Suppressor macrophage treated with lipopolysaccharide for 1 hour (primary cell): ENCODE measurements at places on chromosomes 5 and 9.

GRCh38 chr5:112923148-112923917 is 1.3 kb upstream of the REEP5 start:
- DNase-seq: peak; percentile 51

- DNase-seq: no peak
Observed at GRCh38 chr9:31623511-31623910, 760.9 kb upstream of the ACO1 start.

- DNase-seq: no peak
Observed at GRCh38 chr5:56803025-56803424, 12.3 kb upstream of the MAP3K1 start.

GRCh38 chr9:121674017-121674416 is 22.6 kb downstream of the DAB2IP start:
- DNase-seq: no peak

DNA sequence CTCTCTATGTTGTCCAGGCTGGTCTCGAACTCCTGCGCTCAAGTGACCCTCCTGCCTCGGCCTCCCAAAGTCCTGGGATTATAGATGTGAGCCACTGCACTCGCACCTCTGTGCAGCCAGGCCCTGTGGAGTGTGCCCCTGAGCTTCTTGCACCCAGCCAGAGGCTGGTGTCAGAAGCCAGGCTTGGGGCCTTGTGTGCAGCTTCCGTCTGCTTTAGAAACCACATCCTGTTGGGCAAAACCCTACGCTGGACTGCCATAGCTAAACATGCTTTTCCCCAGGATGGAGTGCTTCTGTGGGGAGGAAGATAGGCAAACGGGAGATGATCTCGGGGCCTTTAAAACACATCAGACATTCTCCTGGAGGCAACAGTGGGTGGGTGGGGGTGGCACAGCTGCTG is 40.1 kb downstream of the PRRT1B start:
- DNase-seq: peak; percentile 73

GRCh38 chr9:107054146-107054545 is 191.2 kb downstream of the ZNF462 start:
- DNase-seq: no peak

GRCh38 chr5:160508780-160509361 is 87.2 kb downstream of the PTTG1 start:
- peak; percentile 85 for DNase-seq

DNA sequence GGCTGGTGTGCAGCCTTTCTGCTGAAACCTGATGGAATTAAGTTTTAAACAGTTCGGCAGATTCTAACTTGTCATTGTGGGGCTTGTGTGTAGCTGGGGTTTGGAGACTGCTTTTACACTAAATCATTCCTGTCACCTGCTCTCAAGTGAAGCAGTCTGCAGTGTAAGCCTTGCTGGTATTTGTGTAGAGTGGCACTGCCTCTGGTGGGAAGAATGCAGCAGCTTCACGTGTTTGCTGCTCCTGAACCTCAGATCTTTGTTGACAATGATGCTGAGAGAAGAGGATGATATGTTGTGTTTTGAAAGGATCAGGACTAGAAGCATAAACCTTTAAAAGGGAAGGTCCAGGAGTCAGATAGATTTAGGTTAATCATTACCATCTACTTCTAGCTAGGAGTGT is 88.1 kb downstream of the KDM4C start:
- DNase-seq: no peak

- no peak for DNase-seq
Observed at GRCh38 chr5:105639511-105639910, 2031.2 kb downstream of the EFNA5 start.

- DNase-seq: no peak
Observed at GRCh38 chr9:108443741-108444140, 412.0 kb downstream of the ACTL7B start.

DNA sequence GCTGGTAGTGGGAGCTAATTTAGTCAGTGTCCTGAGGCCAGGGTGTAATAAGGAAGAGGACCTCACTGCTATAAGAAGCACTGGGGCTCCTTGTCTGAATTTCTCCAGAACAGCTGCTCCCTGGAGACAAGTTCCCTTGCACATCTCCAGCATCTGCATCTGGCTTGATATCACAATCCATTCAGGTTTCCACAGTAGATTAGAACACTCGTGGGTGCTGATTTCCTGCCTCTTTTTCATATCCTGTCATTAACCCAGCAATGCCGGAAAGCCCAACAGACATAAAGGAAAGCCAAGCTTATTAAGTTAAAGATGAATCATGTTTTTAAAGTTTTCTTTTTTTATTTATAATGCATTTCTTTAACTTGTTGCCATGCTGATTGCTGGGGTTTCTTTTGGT is 232.3 kb upstream of the WWC1 start:
- DNase-seq: no peak

DNA sequence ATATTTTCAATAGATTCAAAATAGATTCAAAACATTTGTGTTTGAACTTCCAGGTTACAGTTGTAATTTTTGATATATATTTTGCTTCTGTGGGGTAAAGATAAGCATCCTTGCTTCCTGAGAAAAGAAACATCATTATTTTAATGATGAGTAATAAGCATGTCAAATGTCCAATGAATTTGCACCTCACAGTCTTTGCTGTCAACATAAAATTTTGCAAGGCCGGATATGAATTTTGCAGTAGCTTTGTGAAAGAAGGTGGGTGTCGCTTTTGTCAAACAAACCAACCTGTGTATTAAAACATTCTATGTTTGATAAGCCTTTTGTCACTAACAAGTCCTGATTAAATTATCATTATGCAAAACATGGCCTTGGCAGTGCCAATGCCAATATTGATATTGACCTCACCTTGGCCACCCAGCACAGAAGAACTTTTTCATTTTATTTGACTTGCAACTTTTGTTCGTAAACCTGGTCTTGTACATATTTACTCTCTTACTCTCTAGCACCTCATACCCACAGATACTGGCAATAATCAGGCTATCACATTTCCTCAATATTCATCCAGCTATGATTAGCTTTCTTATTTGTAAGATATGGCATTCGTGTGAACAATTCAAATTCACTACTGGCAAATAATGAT is 645.0 kb upstream of the KLF4 start:
- DNase-seq: no peak

GRCh38 chr5:93589152-93589828 is 6.3 kb downstream of the NR2F1 start:
- no peak for DNase-seq

GRCh38 chr5:161530700-161531099 is 15.8 kb downstream of the GABRB2 start:
- no peak for DNase-seq

DNA sequence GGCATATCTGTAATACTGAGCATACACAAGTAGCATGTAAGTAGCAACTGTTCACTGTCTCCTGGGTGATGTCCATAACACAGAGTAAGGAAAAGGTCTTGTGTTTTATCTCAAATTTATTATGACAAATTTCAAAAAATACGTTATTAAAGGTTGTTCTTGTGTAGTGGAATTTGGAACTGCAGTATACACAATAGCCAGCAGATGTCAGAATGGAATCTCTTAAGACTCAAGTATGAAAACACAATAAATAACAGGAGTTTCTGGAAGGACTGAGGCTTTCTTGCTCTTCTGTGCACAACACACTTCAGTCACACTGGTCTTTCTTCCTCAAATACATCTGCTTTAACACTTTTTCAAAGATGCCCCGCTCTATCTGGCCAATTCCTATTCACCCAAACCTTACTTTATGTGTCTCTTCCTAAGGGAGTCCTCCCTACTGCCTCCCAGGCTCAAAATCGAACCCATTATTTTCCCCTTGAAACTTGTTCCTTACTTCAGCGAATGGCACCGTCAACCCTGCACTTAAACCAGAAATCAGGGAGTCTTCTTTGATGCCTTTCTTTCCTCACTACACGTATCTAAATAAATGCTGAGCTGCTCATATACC is 6.5 kb upstream of the FBXO10 start:
- DNase-seq: peak; percentile 74

- peak; percentile 56 for DNase-seq
Observed at GRCh38 chr9:86099701-86100364, 475 bp upstream of the GOLM1 start.

DNA sequence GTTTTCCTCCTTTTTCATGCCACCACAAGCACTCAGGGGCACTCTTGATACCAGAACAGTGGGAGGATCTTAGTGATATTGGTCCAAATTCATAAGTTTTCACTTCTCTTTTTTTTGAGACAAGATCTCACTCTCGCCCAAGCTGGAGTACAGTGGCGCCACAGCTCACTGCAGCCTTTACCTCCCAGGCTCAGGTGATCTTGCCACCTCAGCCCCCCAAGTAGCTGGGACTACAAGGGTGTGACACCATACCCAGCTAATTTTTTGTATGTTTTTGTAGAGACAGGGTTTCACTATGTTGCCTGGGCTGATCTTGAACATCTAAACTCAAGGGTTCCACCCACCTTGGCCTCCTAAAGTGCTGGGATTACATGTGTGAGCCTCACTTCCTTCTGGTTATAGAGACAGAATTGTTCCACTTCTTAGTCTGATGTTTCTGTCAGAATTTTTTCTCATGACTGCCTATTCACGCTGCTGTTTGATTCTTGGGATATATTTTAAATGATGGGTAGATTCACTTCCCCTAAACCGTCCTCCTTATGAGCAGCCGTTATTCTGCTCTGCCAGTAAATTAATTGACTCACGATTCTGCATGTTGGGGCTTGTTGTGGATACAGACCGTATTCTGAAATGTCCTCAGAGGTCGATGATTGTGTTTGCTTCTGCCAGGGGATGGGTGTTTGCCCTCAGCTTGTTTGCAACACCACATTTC is 30.8 kb downstream of the MTAP start:
- peak; percentile 84 for DNase-seq

GRCh38 chr5:113236536-113237288 is 198.1 kb downstream of the TSSK1B start:
- DNase-seq: no peak
